ENCODE measurements at places on chromosomes 4 and X.

DNA sequence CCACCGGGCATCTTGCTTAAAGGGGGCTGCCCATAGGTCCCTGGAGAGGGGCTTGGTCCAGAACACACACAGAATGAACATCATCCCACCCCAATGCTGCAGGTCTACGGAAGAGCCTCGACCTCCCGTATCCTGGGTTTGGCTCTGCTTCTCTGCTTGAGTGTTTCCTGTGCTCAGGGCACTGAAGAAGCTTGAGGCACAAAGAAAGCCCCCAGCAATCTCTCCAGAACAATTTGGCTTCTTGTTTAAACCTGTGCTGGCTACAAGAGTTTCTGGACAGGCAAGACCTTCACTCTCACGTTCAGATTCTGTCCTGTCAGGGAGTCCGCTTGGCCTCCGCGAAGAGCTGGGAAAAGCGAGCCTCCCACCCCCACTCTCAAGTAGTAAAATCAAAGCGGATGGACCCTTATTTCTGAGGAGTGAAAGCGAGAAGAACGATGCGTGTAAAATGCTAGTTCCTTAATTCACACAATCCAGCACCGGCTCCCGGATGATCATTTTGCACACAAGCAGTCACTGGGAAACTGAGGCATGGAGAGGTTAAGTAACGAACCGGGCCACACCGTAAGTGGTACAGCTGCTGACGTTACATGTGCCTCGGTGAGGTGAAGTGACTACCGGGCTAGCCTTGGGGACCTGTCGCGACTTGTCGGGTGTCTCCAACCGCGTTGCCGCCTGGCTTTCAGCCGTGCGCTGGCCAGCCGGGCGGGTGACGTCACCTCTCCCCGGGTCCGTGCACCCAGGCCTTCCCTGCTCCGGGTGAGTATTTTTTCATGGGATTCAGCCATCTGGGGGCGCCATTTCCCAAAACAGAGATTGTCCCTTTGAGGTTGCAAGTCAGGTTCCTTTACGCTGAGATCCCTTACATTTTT, 3.1 kb upstream of the SFRP2 start:
- DNase-seq = no peak

GRCh38 chr4:20046179-20046578, 205.5 kb upstream of the SLIT2 start:
- DNase-seq = no peak

DNA sequence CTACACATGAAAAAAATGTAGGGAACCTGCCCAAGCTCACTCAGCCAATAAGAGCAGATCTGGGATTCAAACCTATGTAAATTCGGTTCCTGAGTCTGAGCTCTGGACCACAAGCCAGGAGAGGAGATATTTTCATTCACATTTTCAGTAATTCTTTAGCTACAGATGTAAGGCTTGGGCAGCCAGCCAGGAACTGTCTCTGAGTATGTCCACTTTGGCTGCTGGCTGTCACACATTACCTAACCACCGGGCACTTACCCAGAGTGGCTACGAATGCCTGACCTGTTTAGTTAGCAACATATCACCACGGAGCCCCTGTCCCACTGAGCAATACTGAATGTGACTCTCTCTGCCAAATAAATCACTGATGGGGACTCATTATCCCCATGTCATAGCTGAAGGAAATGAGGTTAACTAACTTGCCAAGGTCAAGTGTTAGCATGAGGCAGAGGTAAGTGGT, 15.3 kb downstream of the USP46 start:
- no peak for DNase-seq

GRCh38 chr4:11475871-11476270, 47.2 kb upstream of the HS3ST1 start:
- DNase-seq = no peak

DNA sequence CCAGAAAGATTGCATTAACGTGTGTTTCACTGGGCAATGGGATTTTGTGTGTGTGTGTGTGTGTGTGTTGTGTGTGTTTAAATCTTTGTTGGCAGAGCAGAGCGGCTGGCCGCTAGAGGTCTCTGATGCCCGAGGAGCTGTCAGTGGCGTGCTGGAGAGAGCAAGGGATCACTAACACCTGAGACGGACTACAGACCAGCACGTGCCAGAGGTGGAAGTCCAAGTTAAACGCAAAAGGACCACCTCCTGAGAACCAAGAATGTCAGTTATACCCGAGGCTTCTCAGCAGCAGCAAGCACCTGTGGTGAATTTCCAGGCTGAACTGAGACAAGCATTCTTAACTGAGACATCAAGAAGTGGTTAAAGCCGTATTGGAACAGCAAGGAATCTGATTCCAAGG, 9.0 kb upstream of the SLC25A14 start:
- no peak for DNase-seq

GRCh38 chrX:86887341-86887740, 630.3 kb upstream of the KLHL4 start:
- DNase-seq = no peak

GRCh38 chr4:88799900-88800299, 102.3 kb upstream of the NAP1L5 start:
- DNase-seq = no peak

DNA sequence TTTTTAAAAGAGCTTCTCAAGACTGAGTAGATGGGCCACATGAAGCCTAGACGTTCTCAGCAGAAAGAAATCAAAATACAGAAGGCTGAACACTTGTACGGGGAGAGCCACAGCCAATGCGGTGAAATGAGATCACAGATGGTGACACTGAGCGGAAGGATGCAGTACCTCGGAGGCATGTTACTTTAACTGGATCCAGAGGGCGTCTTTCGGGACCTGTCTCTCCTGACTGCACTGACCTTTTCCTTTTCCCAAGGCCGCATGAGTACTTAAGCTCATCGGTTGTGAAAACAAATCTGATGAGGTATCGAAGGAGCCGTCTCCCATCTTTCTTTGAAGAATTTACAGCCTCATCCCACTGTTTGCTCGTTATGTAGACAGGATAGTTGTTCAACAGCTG, 32.6 kb downstream of the BEND4 start:
- no peak for DNase-seq

DNA sequence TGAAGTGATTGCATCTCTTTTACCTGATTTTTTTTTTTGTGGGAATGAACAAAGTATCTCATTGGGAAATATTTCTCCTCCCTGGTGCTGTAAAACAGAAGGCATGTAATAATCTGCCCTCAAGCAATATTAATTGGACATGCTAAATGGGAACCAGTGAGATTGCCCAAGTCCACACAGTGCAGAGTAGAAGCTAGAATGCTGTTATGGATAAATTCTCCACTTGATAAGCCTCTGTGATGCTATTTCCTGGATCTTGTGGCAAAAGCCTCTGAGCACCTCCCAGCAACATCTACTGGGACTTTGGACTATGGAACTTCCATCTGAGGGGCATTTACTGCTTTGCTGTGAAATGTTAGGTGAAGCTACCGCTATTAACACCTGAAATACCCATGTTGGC, 46.9 kb upstream of the YTHDC1 start:
- no peak for DNase-seq

- no peak for DNase-seq
Measured at GRCh38 chr4:81359207-81359606, 112.5 kb downstream of the RASGEF1B start.

DNA sequence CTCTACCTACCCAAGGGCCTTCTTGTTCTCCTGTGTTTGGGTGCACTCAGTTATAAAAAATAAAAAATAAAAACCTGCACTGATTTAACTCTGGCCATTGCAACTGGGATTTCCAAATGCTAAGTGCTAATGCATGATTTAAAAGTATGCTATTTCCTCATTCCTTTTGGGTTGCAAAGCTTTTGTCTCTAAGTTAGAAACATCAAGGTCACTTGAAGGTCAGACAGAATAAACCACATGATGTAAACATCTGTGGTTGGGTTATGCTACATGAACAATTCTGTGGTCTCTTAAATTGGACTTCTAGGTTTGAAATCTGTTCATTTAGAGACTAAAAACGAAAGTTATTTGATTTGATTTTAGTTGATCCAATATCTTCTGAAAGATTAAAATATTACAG, 1547.4 kb upstream of the TENM3 start:
- no peak for DNase-seq

Data from effector memory CD4-positive, alpha-beta T cell (primary cell).